Renal pelvis (tissue), 12 donors: ENCODE measurements at places on chromosomes 6 and 20.

GRCh38 chr6:111614833-111615582 is 9.3 kb upstream of the TRAF3IP2 start:
- DNase-seq: no peak

- no peak for DNase-seq
Observed at GRCh38 chr20:23877524-23877923, 2.0 kb downstream of the CST5 start.

DNA sequence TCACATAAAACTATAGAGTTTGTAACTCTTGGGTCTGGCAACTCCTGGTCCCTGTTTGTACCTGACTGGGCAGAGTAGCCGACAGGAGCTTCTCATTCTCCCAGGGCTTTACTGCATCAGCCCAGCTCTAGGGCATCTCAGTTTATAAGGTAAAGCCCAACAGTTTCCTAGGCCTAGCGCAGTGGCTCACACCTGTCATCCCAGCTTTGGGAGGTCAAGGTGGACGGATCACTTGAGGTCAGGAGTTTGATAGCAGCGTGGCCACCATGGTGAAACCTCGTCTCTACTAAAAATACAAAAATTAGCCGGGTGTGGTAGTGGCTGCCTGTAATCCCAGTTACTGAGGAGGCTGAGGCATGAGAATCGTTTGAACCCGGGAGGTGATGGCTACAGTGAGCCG is 47.8 kb downstream of the ATP9A start:
- no peak for DNase-seq

DNA sequence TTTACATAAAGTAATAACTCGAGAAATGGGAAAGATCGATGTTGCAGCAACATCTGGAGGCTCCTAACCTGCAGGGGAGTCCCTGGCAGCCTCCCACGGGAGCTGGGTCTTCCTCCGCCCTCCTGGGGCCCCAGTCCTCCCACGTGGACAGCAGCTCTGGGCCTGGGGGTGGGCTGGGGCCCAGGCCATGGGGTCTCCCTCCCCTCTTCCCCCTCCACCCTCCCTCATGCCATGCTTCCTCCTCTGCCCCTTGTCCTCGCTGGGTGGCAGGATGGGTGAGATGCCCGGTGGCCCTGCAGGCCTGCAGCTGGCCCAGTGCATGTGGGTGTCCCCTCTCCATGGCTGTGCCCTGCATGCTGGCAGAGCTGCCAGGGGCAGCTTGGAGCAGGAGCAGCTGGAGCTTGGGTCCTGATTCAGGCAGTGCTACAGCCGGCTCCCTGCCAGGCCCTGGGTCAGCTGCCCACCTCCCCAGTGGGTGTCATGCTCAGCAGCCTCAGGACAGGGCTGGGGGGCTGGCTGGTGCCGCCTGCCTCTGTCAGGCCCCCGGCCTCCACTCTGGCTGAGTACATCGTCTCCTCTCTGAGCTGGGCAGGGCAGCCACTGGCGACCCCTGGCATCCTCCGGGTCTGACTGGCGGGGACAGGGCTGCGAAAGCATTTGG is 48.9 kb upstream of the BHLHE23 start:
- no peak for DNase-seq

DNA sequence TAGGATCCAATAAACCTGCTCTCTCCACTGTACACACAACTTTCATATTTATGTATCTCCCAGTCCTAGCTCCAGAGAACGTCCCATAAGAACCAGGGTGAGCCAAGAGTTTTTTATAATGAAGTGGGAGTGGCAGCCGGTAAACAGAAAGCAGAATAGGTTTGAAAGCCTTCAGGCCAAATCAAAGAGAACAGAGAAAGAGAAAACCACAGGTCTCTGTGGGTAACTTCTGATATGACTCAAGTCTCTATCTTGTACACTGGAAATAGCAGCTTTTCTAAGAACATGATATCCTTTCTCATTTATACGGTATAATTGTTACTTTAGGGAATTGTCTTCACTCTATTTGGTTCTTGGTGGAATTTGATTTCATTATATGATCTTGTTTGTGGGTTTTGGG is 273.6 kb downstream of the PACRG start:
- no peak for DNase-seq

GRCh38 chr6:113924312-113924723 is 46.6 kb downstream of the HDAC2 start:
- DNase-seq: no peak

GRCh38 chr6:52995913-52996645 is 995 bp upstream of the GSTA4 start:
- peak; percentile 37 for DNase-seq

DNA sequence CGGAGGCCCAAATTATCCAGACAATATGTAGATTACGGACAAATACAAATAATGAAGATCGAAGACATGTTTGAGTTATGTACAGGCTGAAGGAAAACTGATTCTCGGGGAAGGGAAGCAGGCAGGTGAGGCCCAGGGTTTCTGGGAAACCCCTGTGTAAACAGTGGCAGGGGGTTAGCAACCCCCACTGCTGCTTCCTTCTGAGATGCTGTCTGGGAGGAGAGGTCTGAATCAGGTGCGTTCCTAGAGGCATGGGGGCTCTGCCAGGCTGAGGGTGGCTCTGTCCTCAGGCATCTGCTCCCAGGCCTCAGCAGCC is 7.2 kb upstream of the MDGA1 start:
- DNase-seq: no peak

DNA sequence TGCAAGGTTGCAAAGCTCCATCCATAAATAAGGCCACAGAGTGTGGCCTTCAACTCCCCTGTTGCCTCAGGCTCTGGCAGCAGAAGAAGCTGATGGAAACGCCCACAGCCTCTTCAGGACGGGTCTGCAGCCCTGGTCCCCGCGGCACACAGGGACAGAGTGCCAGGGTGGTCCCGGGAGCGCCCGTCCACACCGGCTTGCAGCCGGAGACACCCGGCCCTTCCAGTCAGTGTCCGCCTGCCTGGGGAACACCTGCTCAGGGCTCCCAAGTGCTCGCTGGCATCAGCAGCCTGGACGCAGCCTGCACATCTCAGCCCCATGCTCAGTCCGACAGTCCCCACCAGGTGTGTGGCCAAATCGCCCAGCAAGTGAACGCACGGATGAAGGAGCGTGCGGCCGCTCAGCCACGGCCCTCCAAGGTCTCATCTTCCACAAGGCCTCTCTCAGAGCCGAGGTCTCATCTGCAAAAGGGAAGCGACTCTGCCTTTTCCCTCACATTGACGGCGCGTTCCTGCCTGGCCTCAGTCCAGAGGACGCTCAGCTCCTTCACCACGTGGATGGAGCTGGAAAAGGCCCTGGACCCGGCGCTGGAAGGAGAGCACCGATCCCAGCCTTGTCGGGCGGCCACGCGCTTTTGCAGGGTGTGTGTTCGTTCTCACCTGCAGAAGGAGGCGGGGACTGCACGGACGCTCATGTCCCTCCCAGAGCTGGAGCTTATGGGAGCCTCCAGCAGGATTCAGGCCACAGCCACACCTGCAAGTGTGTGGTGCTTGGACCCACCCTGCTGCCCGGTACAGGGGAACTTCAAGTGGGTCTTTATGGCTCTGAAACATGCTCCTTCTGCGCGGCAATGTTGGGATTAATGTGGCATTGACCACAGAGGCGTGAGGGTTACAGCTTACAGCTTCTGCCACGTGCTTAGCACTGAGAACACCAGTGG is 180.4 kb downstream of the DLL1 start:
- no peak for DNase-seq

DNA sequence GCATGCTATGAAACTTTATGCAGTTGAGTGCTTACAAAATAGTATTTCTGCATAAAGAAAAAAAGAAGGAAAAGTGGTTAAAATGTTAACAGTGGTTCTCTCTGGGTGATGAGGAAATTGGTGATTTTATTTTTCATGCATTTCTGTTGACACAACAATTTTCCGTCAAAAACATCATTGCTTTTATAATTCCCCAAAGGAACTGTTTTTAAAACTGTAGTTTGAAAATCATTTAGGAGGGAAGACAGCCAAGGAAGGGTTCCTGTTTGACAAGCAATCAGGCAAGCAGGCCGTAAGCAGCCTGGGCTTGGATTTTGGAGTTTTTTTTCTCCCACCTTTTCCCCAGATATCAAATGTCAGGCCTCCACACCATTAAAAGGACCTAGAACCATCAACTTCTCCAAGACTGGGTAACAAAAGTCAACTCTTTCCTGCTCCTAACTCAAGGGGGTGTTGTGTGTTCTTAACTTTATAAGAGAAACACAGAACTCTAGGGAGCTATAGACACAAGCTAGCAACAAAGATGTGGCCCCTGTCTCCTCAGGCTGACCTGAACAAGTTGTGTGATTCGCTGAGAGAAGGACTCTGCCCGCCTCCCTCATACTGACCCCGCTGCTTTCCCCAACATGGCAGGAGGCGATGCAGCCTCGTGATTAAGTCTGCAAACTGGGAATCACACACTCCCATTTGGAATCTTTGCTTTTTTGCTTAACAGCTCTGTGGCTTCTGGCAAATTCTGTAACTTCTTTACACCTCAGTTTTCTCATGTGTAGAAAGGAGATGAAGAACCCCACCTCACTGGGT is 146.6 kb downstream of the BCAS1 start:
- no peak for DNase-seq

- no peak for DNase-seq
Observed at GRCh38 chr6:166814390-166814789, 142.0 kb downstream of the RNASET2 start.

DNA sequence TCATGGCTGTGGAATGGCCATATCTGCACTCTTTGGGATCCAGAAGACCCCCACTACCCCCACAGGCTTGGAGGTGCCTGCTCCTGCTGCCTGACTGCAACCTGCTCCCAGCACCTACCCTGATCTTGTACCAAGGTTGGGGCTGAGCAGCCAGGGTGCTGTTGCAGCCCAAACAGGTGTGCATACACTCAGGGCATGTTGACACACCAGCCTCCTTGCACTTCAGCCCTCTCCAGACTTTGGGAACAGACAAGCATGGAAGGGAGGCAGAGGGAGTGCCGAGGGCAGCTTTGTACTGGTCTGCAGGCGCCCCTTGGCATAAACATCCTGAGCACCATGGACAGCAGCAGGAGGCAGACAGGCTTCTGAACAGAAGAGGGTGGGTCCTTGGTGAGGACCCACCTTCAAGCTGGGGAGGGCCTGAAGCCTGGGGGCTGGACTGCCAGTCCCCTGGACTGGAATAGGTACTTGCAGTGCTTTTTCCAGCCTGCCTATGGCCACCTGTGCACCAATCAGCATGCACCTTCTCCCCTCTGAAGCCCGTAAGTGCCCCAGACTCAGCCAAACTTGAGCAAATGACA is 1675.8 kb downstream of the HACE1 start:
- DNase-seq: peak; percentile 10

- DNase-seq: no peak
Observed at GRCh38 chr6:15776458-15776980, 113.7 kb upstream of the DTNBP1 start.

- DNase-seq: no peak
Observed at GRCh38 chr6:4128748-4129147, 6.6 kb downstream of the ECI2 start.

DNA sequence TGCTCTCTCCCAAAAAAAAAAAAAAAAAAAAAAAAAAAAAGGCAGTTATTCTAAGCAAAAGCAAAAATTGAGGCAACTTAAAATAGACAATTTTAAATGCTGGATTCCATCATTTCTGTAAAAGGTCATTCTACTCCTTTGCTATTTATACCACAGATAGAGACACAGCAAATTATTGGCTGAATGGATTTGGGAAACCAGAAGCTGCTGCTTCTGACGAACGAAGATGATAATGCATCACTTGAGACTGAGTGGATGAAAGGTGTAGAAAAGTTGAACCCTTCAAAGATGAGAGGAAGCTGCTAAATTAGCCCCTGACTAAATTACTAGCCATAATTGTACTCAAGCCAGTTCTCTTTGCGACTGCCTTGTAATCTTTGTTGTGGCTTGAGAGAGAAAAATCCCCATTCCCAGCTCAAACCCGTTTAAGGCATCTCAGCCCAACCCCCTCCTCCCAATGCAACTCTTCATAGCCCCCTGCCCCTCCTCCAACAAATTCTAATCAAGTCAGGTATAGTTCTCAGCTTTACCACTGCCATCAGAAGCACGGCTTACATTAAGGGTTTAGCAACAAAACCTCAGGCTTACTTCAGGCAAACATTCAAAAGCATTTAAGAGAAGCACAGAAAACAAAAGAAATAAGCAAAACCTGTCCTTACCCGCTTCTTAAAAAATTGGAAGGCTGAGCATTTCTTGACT is 1.0 kb downstream of the SGK1 start:
- no peak for DNase-seq
